ENCODE measurements at places on chromosomes 3 and 15.

DNA sequence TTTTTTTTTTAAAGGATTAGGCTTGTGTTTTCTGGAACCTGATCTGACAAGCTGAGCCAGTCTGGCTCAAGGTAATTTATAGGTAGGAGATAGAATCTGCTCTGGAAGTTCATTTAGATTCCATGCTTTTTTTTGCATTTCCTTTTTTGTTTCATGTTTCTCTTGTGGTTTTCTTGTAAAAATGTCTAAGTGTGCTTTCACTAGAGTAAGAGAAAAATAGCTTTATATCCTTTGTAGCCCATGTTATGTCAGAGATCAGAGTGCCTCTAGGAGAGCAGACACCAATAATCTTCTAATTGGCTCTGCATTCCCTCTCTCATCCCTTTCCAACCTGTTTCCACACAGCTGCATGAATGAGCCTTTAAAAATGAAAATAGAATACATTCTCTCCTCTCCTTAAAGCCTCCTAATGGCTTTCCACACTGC is 389.8 kb upstream of the KCNMB2 start:
- DNase-seq, result no peak

GRCh38 chr15:56215769-56216168 is 27.9 kb downstream of the RFX7 start:
- no peak for DNase-seq

DNA sequence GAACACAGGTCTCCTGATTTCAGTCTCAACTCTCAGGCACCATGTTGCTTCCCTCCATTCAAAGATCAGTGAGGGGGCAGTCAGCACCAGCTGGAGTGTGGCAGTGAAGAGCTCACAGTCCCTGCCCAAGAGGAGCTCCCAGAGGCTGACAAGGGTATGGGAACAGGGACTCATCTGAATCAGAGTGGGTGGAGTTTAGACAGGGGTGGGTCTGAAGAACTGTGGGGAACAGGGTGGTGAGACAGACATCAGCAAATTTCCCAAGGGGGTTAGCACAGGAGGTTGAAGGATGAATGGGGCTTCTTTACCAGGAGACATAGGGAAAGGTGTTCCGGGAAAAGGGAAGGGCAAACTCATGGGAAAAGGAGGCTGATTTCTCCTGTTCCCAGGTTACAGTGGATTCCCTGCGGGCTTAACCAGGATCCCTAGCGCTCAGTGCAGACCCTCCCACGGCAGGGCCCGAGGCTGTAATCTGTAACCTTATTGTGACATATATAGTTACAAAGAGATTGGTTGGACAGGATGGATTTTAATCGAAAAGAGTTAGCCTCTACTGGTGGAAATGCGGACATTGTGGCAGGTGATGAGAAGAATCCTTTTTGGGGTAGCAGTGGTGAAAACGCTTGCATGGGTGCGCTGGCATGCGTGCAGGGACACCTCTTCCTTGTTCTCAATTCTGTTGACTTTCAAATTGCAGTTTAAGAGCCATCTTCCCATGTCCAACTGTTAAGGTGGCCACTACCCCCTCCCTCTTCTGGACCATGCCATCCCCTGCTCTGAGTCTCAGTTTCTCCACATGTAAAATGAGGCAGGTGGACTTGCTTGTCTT is 160.3 kb downstream of the SMAD6 start:
- DNase-seq, result no peak

- DNase-seq, result no peak
Observed at GRCh38 chr15:63712828-63713520, 115.8 kb downstream of the FBXL22 start.

DNA sequence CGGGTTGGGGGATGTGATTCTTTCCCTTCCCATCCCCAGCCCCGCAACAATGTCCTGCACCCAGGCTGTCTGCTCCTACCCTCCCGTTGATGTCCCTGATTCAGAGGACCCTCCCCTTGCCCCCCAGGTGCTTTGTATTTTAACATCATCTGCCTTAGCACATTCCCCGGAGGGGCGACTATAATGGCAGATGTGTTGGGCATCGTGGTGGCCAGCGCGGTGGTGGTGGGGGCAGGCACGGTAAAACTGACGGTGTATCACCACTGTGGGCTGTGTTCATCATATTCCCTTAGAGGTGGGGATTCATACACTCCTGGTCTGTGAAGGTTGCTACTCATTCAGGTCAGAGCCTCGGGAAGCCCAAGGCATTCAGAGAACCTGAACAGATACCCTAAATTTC is 173.0 kb downstream of the ADAMTS17 start:
- no peak for DNase-seq

GRCh38 chr3:190167936-190168680 is 47.4 kb upstream of the P3H2 start:
- no peak for DNase-seq

DNA sequence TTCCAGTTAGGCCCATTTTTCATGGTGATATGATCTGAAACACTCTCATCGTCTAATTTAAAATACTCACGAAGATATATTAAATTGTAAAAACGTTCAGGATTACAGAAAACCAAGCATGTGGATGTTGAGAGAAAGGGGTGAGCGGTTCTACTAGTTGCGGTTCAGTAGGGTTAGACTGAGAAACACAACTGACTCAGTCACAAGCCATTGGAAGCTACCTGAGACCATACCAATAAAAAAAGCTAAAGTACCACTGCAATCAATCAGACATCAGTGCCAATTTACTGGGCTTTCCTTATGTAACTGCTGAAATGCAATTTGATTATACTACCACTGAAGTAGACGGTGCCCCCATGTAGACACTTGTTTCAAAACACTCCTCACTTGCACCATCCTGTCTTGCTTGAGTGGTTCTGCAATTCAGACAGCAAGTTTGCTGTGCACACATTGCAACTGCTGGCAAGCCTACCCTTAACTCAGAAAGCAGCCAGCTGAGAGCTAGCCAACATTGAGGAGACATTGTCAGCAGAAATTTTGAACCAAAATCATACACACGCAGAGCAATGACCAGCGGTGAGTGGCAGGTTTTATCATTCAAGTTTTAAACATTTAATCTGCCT is 368.7 kb upstream of the ARHGEF26 start:
- DNase-seq, result peak; percentile 43

- DNase-seq, result no peak
Observed at GRCh38 chr3:160413613-160414248, 14.3 kb downstream of the SMC4 start.

DNA sequence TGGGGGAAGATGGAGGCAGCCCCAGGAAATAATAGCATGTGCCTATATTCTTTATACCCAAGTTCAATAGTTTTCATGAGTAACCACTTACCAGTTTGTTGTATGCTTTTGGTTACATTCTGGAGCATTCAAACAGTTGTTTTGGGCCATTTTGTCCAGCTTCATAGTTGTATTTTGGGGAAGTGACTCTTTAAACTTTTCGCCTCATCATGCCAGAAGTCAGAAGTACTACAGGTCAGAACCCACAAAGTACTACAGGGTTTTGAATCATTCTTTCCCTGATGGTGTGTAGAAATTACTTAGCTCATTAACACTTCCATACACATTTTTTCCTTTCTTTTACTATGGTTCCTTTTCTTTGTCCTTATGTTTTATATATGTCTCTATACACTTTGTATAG is 210.6 kb downstream of the ARPP21 start:
- no peak for DNase-seq

DNA sequence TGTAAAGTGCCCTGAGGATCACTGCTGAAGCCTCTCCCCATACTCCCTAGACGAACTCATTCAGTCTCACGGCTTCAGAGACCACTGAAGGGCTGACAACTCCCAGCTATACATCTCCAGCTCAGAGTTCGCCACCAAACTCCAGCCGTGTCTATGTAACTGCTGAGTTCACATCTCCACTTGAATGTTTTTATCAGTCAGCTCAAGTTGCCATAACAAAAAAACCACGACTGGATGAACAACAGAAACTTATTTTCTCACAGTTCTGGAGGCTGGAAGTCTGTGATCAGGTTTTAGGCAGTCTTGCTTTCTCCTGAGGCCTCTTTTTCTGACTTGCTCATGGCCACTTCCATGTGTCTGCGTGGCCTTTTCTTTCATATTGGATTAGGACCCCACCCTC is 223.0 kb upstream of the LRRFIP2 start:
- DNase-seq, result no peak

DNA sequence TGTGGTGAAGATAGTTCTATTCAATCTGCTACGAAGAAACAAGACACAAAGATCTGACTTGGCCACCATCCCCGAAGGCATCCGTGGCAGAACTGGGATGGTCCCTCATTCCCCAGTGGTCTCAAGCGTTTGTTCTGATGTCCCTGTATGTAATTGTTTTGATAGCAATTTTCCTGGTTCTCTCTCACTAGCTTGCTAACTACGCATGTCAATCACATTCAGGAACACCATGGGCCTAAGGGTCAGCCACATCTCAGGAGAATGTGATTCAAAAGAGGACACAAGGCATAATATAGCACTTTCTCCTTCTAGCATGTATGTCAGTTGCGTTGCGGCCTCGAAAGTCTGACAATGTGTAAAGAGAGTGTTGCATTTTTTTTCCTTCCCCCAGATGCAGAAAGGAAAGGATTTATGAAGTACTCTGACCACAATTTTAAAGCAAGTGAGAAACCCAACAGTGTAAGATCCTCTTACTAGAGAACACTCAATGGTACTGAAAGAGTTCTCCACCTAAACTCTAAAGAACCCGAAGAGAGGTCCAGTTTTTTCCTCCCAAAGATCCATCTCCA is 32.0 kb upstream of the TCF12 start:
- DNase-seq, result no peak

GRCh38 chr15:82585072-82585471 is 44.8 kb upstream of the RPS17 start:
- DNase-seq, result no peak

DNA sequence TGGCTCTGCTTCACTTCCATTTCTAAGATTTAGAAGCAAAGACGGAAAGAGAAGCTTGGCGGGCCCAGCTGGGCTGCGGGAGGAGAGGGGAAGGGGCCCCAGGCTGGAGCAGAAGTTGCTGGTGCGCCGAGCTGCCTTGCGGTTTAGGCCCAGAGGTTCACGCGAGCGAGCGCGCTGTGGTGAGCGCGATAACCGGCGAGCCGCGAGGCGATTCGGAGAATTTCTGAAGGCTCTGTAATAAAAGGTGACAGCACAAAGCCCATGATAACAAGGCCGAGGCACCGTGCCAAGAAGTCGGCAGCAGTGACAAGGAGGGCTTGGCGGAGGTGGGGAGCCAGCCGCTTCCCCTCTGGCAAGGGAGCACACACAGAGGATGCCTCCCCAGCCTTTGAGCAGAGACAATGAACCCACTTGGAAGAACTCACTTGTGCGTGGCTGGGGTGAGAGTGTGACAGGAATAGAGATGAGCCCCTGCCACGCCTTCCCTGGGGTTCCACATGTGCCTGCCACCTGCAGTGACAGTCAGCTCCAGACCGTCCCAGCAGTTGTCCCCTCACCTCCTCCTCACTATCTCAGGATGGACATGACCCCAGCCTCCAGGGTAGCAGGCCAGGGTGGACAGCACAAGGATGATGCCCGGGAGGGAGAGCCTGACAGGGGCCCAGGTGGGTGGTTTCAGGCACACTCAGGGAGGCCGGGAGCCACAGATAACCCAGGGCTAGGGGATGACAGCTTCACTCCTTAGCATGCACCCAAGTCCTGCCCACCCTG is 315.2 kb downstream of the UACA start:
- DNase-seq, result no peak

GRCh38 chr3:58924578-58924977 is 125.2 kb downstream of the CFAP20DC start:
- DNase-seq, result no peak

GRCh38 chr3:189871418-189871817 is 240.2 kb downstream of the TP63 start:
- no peak for DNase-seq

- peak; percentile 95 for DNase-seq
Observed at GRCh38 chr3:134326760-134327593, 47.3 kb downstream of the AMOTL2 start.

- peak; percentile 53 for DNase-seq
Observed at GRCh38 chr3:127887321-127887720, 27.7 kb upstream of the KBTBD12 start.

- DNase-seq, result no peak
Observed at GRCh38 chr3:111314181-111314873, 227.7 kb upstream of the CD96 start.

- no peak for DNase-seq
Observed at GRCh38 chr3:194632809-194633348, 340 bp downstream of the TMEM44 start.

- no peak for DNase-seq
Observed at GRCh38 chr3:41198526-41198925, 779 bp upstream of the CTNNB1 start.

DNA sequence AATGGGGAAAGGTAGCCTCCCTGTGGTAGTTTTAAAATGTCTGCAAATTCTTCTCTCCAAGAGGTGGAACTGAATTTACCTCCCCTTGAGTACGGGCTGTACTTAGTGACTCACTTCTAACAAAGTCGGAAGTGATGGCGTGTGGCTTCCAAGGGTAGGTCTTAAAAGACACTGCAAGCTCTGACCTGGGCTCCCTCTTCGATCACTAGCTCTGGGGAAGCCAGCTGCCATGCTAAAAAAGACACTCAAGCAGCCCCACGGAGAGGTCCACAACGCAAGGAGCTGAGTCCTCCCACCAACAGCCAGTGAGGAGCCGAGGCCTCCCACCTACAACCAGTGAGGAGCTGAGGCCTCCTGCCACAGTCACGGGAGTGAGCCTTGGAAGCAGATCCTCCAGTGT is 122.0 kb upstream of the HACD2 start:
- DNase-seq, result no peak

DNA sequence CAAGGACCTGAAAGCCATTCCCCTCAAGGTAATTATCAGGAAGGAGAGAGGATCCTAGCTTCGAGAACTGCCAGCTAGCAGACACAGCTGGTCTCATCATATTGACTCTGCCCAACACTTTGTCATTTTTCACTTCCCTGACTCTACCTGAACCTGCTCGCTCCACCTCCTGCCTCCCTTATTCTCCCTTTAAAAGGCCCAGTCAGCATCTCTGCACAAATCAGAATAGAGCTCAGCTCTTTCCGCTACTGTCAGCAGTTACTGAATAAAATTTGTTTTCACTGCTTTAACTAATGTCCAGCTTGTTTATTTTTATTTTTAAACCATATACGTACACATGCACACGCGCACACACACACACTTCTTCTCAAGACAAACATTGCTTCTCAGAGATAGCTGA is 57.2 kb upstream of the MCF2L2 start:
- DNase-seq, result no peak

GRCh38 chr3:197028728-197029510 is 698 bp downstream of the MELTF start:
- no peak for DNase-seq

- no peak for DNase-seq
Observed at GRCh38 chr15:40105517-40106202, 3.0 kb downstream of the BMF start.
